Right ventricle myocardium inferior (tissue), 1 donor: ENCODE measurements at places on chromosomes 7 and 10. TPM values are rescaled to one million over a fixed set of nuclear protein-coding genes. Genes with fewer than 3 reads are reported as not detected.

The TMEM270 gene
- total RNA-seq: not detected

The VOPP1 gene
- total RNA-seq: 23.1 TPM

The SCD gene
- total RNA-seq: 53.6 TPM

The GLI3 gene
- total RNA-seq: 3.9 TPM

The TMEM213 gene
- total RNA-seq: not detected

The MINDY4 gene
- 3.5 TPM for total RNA-seq

The DCLRE1A gene
- 6.8 TPM for total RNA-seq

The CDNF gene
- total RNA-seq: 1.9 TPM

The ATRNL1 gene
- total RNA-seq: 0.41 TPM

The LRRTM3 gene
- not detected for total RNA-seq

The GSTO2 gene
- 0.70 TPM for total RNA-seq

The SPAM1 gene
- total RNA-seq: not detected

The NDUFB8 gene
- 444 TPM for total RNA-seq

The TWIST1 gene
- total RNA-seq: 1.6 TPM

The TAS2R41 gene
- not detected for total RNA-seq

The SLC26A3 gene
- total RNA-seq: not detected

- no peak for DNase-seq
Observed at GRCh38 chr7:101629171-101629570, at the start of gene MYL10. Gene MYL10 (minus strand): TSS chr7:101629296. CDS start chr7:101629118, 178 bp downstream.

DNA sequence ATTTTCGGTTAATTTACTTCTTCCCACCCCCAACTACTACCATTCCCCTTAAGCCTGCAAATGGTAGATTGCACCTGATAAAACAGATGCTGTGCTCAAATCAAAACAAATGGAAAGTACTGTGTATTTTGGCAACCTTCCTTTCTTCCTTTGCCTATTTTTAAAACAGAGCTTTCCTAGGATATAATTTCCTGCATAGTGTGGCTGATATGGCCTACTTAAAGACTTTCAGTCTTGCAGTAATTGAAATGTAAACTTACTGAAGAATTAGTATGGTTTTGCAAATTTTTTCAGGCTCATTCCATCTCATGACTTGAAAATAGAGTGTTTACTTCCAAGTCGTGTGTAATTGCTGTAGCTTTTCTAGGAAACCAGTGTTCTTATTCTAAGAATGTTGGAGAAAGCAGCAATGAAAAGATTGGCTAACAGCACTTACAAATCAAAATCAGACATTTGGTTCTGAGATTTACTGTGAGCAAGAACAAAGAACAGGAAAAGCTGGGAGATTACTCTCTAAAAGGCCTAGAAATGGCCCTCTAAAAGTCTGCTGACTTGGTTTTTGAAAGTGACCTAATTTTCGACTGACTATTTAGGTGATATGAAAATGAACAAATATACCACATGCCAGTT, 52.0 kb downstream of the REEP3 start:
- DNase-seq: no peak

GRCh38 chr7:94660006-94660405, 4.1 kb upstream of the SGCE start:
- no peak for DNase-seq

DNA sequence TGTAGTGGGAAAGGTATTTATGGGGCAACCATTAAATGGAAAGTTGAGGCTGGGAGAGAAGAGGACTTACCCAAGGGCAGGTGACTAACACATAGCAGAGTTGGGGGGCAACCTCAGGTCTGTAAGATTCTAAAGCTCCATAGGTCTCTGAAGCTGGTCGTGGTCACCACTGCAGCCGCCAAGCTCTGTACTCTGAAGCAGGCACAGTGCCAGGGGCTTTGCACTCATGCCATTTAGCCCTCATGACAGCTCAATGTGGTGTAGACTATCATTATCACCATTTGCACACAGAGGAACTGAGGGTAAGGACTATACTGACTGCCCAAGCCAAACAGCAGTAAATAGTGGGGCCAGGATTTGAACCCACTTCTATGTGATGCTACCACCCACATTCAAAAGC, 32.5 kb upstream of the TMEM273 start:
- DNase-seq: peak; percentile 68

DNA sequence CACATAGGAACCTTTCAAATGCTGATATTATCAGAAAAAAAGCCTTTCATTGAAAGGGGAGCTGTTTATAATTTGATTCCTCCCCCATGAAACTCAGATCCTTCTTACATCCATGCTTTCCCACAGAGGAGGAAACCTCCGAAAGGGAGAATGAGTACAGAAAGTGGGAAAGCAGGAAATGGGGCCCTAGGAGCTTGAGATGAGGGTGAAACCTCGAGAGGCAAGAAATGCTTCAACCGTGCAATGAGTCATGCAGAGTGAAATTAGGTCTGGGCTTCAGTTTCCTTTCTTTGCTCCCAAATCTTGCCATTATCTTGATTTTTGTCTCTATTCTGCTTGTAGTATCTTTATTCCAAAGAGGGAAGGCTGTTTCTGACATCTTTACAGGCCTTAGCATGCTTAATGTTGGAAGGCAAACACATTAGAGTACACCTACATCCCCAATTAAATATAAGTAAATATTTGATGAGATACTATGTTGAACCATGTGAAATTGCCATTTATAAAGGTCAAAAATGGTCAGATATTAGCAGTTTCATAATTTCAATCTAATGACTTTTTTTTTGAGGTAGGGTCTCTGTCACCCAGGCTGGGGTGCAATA, 79.1 kb downstream of the NAMPT start:
- no peak for DNase-seq

DNA sequence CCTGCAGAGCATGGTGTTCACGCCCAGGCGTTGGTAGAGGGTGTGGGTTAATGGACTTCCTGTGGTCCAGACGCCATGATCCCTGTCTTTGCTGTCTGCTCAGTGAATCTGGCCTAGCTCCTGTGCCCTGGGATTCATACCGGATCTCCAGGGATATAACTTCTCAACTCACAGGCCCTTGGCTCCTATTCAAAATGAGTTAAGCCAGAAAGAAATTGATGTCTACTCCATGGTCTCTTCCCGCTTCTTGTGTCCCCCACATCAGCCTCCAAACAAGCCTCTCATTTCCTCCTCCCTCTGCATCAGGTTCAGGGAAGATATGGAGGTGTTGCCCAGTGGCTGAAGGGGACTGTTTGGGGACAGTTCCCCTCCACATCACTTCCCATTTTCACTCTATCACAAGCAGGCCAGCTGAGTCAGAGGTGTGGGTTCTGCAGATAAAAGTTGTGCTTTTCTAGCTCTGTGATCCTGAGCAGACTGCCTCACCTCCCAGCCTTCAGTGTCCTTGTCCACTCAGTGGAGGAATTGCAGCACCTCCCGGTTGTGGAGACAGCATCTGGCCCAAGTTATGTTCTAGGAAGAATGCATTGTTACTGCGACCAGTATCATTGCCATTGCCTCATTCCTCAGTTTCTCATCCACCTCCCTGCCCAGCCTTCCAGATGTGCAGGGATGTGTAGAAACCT, 22.5 kb downstream of the AKR1E2 start:
- DNase-seq: no peak

DNA sequence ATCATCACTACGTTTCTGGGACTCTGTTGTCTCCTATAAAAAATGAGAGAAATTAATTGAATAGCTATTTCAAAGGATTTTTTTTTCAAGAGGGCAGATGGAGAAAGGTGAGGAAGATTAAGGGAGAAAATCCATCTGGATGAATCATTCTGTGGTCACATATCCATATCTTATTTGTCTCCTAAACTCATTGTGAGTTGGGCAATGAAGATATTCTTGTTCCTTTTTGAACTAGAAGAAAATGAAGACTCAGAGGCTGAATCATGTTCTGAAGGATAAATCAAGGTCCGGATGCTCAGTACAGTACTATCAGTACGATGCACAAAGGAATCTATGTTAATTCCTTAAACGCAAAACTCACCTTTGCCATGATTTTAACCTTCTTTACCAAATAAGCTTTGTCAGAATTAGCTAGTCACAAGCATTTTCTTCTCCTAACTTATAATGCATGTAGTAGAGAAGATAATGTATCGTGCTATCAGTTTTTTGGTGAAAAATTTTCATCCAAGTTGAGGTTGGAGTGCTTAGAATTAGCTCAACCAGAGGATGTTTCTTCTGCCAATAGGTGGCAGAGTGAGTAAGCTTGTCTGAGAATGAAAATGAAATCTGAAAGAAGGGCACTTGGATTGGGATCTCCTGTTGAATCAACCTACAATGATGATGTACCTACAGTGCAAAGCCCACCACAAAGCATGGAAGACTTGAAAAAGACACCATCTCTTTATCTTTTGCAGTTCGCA, 446.9 kb downstream of the KIF20B start:
- DNase-seq: no peak

DNA sequence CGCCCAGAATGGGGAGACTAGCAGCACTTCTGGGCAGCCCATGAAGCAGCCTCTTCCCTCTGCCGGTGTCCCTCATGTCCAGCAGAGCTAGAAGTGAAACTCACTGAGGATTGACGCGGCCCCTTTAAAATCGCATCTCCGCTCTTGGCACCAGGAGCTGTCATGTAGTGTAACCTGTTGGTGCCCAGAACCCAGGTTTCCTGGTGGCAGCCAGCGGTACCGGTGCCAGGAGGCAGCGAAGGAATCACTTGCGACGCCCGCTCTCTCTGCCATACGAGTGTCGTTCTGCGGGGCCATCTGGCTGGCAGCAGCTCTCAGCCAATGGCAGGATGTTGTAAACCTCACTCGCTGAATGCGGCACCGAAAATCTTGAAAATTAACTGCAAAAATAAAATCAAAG, 82.7 kb downstream of the CUX1 start:
- DNase-seq: peak; percentile 56

DNA sequence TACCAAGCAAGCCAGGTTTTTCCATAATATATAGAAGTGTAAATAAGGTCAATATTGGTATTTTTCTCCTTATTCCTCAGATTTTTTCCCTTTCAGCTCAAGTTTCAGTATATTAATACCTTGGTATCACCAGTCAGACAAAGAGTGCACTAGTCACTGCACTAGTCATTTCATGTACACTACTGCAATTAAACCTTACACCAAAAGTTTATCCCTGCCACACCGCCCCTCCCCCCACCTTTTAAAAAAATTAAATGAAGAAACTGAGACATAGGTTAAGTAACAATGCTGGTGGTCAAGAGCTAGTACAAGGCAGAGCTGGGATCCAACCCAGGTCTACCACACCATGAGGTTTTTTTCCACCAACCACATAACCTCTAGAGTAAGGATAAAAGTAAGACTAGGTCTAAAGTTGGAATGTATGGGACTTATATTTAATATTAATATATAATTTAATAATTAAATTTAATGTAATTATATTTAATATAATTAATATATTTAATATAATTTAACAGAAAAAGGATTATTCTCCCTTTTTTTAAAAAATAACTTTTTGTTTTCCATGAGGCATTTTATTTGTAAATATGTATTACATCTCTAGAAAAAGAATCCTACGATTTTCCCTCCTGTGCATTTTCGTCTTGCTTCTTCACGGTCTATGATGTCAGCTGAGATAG, 68.5 kb downstream of the NT5C2 start:
- DNase-seq: no peak

GRCh38 chr7:7102906-7103305, 79.4 kb upstream of the C1GALT1 start:
- no peak for DNase-seq

GRCh38 chr7:20199015-20199737, 18.0 kb downstream of the MACC1 start:
- no peak for DNase-seq

DNA sequence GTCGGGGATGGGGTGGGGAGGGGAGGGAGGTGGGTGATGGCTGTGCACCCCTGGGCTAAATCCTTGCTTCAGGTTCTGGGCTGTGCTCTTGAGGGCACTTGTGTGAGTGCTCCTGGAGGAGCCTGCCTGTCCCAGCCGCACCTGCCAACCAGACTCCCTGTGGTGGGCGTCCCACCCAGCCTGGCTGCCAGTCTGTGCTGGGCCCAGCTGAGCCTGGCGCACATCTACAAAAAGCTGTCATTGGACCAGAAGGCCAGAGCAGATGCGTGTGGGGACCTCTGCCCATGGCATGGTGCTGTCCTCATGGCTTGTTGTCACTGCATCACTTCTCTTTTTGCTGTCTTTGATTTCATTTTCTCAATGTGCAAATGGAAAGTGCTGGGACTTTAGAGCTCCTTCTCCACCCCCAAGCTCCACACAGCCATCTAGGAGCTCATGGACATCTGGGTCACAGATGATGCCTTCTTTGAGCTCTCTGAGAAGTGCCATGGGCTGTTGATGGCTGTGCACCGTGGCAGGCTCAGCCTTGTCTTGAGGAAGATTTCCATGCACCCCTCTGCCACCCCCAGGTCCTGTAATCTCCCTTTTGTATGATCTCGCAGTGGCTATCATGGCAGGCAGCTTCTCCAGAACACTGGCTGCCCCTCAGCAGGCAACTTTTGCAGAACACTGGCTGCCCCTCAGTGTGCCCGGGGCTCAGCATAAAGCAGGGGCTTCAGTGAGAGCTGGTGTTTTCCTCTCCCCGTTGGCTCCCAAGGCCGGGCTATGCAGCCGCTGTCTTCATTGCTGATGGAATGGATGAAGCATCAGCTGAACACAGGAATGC, 83.9 kb downstream of the ADCY1 start:
- DNase-seq: no peak

DNA sequence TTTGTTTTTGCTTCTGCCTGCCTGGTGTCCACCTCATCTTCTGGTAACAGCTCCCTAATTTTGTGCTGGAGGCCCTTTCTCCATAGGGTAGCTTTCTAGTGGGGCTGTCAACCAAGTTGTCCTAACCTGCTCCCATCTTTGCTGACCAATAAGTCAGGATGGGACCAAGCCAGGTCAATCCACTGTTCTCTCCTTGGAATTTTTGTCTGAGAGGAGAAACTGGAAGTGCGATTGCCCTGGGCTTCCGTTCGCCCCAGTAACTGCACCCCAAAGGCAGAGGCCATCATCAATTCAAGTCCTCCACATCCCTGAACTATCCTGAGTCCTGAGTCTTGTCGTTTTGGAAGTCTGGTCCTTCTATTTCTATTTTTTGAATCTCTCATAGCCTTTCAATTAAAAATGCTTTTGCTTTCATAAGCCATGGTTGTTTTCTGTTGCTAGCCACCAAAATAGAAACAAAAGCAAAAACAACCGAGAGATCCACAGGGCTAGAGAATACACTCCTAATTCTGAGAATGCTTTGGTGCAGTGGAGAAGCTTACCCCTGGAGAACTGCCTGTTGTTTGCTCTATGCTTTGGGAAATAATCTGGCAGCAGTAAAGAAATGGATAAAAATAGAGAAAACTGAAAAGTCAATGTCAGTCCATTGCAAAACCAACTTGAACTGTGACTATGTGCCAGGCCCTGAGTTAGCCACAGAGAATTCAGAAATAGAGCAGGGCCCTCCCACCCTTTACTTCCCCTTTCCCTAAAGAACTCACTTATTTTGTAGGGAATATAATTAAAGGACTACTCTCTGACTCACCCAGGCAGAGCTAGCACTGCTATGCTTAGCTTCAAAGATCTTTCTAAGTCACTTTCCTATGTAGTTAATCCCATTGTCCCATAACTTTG, 368.1 kb downstream of the CXCL12 start:
- no peak for DNase-seq

- DNase-seq: no peak
Observed at GRCh38 chr7:52211930-52212329, 823.5 kb upstream of the POM121L12 start.

- DNase-seq: no peak
Observed at GRCh38 chr7:79332091-79332490, 121.4 kb downstream of the MAGI2 start.

- DNase-seq: no peak
Observed at GRCh38 chr10:100192350-100192749, 6.5 kb upstream of the ERLIN1 start.

GRCh38 chr10:91785830-91786229, 12.4 kb upstream of the TNKS2 start:
- no peak for DNase-seq

- no peak for DNase-seq
Observed at GRCh38 chr10:5404208-5405041, at the start of gene TUBAL3. Gene TUBAL3 (minus strand): TSS chr10:5404828. CDS start chr10:5404792, 36 bp downstream.

- no peak for DNase-seq
Observed at GRCh38 chr10:58952747-58953466, 223.5 kb upstream of the PHYHIPL start.
